ENCODE measurements at places on chromosomes 12 and 14. TPM values are rescaled to one million over a fixed set of nuclear protein-coding genes. Genes with fewer than 3 reads are reported as not detected.

The CLEC4D gene
- not detected for total RNA-seq

DNA sequence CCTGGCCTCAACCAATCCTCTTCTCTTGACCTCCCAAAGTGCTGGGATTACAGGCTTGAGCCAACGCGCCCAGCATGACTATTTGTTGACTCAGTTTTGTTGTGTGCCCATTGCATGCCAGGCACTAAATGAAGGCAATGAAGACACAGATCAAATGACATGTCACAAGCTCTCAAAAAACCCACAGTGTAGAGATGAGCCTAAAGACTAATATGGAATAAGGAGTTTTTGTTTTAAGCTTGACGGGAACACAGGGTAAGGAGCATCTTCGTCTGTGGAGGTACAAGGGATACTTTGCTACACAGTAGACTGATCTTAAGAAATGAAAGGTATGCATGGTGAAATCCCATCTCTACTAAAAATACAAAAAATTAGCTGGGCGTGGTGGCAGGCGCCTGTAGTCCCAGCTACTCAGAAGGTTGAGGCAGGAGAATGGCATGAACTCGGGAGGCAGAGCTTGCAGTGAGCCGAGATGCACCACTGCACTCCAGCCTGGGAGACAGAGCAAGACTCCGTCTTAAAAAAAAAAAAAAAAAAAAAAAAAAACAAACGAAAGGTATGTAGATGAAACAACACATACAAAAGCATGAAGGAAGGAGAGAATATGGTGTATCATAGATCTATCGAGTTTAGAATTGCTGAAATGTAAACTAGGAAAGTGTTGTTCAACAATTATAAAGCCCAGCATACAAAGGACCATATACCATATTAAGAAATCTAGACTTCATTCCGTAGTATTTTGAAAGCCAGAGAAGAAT is 122.1 kb upstream of the PTPRB start:
- no peaks in the 10 kb centered on the region for H3K4me1 ChIP-seq
- no peak for DNase-seq
- no peak overlapping the region for H3K4me3 ChIP-seq
- no peaks in the 10 kb centered on the region for H3K36me3 ChIP-seq
- H3K27me3 ChIP-seq, result no peaks in the 10 kb centered on the region

DNA sequence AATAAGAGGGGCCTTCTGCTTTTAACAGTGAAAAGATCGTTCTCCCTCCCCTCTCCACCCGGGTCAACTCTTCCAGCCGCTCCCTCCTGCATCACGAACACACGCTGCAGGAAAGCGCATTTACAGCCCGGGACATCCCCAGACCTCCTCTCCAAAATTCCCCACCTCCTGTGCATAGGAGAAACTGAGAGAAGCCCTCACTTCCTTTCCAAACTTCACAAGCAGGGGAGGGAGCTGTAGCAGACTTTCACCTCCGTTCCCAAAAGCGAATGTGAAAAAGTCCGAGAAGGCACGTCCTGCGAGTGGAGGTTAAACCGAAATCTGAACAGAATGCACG is 513 bp downstream of the BCAT1 start:
- H3K27ac ChIP-seq, result peak overlapping the region; percentile 97
- H3K4me1 ChIP-seq, result peaks cover 48% of the 10 kb centered on the region
- DNase-seq, result peak; percentile 73
- no peaks in the 10 kb centered on the region for H3K27me3 ChIP-seq

DNA sequence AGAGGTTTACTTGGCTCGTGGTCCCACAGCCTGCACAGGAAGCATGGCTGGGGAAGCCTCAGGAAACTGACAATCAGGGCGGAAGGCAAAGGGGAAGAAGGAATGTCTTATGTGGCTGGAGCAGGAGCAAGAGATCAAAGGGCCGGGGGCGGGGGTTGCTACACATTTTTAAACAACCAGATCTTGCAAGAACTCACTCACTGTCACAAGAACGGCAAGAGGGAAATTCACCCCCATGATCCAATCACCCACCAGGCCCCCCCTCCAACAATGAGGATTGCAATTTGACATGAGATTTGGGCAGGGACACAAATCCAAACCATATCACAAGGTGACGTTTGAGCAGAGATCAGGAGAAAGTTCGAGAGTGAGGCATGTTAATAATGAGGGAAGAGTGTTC is 163.7 kb upstream of the RPH3A start:
- H3K4me3 ChIP-seq, result no peak overlapping the region
- DNase-seq, result no peak
- no peak overlapping the region for H3K27ac ChIP-seq
- H3K36me3 ChIP-seq, result no peaks in the 10 kb centered on the region
- H3K4me1 ChIP-seq, result no peaks in the 10 kb centered on the region

DNA sequence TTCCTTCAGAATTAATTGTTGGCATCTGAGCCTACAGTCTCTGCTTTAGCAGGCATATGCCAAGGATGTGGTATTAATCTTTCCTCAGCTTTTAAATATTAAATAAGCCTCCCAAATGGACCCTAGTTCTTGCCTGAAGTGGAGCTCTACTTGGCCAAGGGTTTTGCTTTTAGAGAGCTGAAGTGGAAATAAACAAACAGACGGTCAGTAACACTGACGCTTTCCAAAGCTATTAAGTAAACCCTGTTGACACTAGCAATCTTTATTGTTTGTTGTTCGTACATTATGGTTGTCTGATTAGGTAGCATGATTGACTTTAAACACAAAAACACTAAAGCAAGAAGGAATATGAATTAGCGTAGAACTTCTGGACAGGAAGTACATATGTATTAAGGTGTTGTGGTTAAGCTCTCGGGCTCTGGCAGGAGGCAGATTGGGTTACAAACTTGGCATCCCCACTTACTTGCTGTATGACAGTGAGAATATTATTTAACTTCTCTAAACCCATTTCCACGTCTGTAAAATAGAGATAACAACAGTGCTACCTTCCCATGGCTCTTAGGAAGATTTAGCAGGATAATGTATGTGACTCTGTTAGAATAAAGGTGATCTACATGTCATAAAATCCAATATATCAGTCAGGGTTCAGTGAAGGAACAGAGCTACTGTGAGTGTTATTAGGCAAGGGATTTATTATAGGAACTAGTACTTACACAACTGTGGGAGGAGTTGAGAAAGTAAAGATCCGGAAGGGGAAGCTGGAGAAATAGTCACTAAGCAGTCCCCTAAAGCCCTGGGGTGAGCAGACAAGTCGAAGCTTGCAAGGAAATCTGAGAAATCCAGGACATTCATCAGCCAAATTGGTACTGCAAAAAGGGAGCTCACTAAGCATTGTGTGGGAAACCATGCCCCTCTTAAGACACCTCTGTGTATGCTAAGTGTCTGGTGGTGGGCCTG is 92.2 kb upstream of the ATF7IP start:
- H3K4me1 ChIP-seq, result peaks cover 5% of the 10 kb centered on the region
- no peak for DNase-seq
- no peaks in the 10 kb centered on the region for H3K27me3 ChIP-seq
- H3K4me3 ChIP-seq, result no peak overlapping the region
- peak overlapping the region; percentile 23 for H3K27ac ChIP-seq

- peaks cover 21% of the 10 kb centered on the region for H3K4me1 ChIP-seq
- H3K36me3 ChIP-seq, result no peaks in the 10 kb centered on the region
- H3K4me3 ChIP-seq, result no peak overlapping the region
- no peaks in the 10 kb centered on the region for H3K27me3 ChIP-seq
- no peak overlapping the region for H3K27ac ChIP-seq
- DNase-seq, result no peak
These were observed 19.3 kb upstream of the TFCP2 start for GRCh38 chr12:51192284-51192671.

- DNase-seq, result no peak
- H3K36me3 ChIP-seq, result peaks cover 12% of the 10 kb centered on the region
- no peaks in the 10 kb centered on the region for H3K27me3 ChIP-seq
- no peaks in the 10 kb centered on the region for H3K4me1 ChIP-seq
- H3K27ac ChIP-seq, result no peak overlapping the region
- H3K4me3 ChIP-seq, result no peak overlapping the region
These were observed 164.0 kb downstream of the FOXN3 start for GRCh38 chr14:89252887-89253532.

All from GM12878 (cell line).